ENCODE measurements at places on chromosomes 5 and 9.
A peak's percentile ranks its signal among the peaks of the same experiment; 100 is the strongest.

DNA sequence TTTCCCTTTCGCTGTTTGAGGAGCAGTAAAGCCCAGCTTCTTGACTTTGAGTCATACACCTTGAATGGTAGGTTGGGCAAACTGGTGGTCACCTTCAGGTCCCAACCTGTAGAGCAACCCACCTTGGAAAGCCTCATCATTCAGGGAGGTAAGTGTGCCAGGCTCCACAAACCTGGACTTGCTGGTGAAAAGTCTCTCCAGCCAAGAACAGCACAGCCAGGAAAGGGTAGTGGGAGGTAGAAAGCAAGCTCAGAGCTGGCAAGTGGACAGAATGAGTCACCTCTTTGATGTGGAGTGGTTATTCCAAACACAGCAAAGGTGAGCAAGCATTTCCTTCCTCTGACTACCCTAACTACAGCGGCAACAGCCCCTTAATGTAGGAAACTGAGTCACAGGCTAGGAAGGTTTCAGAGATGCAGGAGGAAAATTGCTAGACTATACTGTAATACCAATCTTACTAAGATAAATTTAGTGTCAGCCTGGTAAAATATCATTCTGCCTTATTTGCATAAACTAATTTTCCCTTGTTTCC is 117.5 kb upstream of the MTAP start:
- DNase-seq: no peak

DNA sequence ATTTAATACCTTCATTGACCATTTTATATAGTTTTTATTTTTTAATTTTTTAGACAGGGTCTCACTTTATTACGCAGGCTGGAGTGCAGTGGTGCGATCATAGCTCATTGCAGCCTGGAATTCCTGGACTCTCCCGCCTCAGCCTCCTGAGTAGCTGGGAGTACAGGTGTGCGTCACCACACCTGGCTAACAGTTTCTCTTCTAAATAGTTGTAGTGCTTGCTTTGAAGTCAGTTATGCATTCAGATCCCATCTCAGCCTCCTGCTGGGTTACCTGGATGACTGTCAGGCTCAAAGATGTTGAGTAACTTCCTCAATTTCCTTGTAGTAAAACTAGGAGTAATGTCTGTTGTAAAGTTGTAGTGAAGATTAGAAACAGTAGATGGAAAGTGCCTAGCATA is 21.4 kb downstream of the SNX18 start:
- DNase-seq: no peak

- DNase-seq: no peak
Observed at GRCh38 chr5:170700503-170700902, 83.0 kb upstream of the GABRP start.

- DNase-seq: no peak
Observed at GRCh38 chr5:138508958-138509357, 34.1 kb downstream of the ETF1 start.

- DNase-seq: no peak
Observed at GRCh38 chr5:116572350-116573278, 2.0 kb downstream of the SEMA6A start.

DNA sequence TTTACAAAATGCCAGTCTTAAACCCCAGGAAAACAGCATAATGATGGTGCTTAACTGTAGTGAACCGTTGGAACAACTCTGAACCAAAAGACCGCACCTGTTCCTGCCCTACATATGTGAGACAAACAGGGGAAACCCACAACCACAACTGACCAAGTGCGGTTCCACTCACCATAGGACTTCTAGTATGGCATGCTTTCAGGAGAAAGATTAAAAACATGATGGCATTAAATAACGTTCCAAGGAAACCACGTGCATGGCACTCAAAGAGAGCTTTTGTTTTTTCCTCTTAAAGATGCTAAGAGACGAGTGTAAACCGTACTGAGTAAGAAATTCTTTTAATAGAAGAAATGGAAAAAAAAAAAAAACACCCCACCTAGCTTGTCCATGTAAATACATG is 119.8 kb downstream of the SSBP2 start:
- DNase-seq: peak; percentile 21

- DNase-seq: peak; percentile 92
Observed at GRCh38 chr5:180809403-180810209, 7.0 kb upstream of the MGAT1 start.

Data from CD4-positive, alpha-beta T cell treated with Interleukin-15 for 1 hour (primary cell).